NCI-H2171 (cell line): ENCODE measurements at places on chromosomes 3 and 15.

DNA sequence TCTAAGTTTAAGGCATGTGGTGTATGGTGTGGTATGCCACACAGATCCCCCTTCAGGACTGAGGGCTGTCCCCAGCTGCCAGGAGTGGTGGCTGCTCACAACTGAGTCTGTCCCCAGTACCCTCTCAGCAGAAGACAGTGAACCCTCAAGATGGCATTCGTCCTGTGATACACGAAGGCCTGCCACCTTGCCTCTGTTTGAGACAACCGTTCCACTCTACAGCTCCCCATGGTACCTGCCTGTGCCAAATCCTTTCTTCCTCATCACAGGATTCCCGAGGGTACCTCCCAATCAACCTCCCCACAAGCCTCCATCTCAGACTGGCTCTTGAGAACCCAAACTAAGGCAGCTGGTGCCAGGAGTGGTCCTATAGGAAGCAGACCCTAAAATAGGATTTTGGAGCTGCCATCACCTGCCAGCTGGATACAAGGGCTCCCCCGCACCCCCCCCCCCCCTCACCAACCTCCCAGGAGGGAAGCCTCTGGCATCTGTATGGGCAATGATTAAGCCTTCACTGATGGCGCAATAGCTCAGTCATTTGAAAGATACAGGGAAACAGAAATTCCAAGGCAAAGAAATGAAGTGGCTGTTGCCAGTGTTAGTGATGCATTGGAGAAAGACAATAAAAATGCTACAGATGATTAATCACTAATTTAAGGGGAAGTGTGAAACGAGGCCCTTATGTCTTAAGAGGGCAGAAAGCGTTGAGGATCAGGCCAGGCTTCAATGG is 230.0 kb upstream of the LYSMD4 start:
- no peak for DNase-seq

GRCh38 chr3:30492322-30493192 is 113.8 kb upstream of the TGFBR2 start:
- DNase-seq: no peak

DNA sequence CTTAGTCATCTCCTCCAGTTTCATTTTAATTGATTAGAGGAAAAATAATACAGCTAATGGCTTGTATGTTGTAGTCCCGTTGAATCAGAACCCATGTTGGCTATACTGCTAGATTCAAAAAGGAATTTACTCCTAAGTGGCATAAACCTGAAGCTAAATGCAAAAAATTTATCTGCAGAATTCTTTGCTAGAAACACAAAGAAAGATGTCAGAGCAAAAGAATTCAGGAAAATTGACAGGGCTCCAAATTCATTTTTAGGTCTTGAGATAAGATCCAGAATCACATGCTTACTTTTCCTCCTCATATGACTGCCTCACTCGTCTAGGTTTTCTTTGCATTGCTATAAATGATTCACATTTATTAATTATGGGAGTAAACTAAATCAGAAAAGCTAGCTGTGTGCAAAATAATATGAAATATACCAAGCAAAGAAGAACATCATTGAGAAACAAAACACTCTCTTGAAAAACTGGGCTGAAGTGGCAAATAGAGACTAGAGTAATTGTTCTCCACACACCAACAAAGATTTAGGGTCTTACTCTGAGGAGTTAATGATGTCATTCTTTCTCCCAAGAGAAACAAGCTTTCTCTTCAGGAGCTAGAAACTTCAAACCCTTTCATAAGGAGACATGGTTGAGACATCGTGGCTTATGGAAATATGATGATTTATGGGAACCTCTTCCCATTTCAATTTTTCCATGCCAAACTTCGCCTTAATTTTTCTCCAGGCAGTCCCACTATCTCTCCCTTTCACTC is 94.8 kb upstream of the FEZF2 start:
- no peak for DNase-seq

- DNase-seq: no peak
Observed at GRCh38 chr15:89971592-89971997, 29.5 kb upstream of the ZNF710 start.

DNA sequence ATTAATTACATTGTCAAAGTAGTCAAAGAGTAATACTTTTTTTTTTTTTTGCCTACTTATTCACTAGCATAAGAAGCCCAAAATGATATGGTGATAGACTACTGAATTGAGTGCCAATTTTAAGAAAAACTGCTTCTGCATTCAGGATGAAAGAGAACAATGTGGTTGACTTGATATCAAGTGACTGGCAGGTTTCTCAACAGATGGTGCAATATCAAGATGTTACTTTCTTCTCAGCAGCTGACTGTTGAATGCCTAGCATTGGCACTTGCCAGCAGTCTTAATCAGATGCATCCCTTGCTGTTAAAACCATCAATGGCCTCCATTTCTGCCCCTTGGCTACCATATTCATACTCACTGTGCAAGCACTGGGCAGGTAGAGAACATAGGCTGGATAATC is 863.2 kb downstream of the GBE1 start:
- no peak for DNase-seq

DNA sequence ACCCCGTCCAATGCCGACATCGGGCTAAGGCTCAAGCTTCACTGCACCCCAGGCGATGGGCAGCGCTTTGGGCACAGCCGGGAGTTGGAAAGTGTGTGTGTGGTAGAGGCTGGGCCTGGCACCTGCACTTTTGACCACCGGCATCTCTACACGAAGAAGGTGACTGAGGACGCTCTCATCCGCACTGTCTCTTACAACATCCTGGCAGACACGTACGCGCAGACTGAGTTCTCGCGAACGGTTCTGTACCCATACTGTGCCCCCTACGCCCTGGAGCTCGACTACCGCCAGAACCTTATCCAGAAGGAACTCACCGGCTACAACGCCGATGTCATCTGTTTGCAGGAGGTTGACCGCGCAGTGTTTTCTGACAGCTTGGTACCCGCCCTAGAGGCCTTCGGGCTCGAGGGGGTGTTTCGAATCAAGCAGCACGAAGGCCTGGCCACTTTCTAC is 1.0 kb downstream of the PDE12 start:
- DNase-seq: no peak

DNA sequence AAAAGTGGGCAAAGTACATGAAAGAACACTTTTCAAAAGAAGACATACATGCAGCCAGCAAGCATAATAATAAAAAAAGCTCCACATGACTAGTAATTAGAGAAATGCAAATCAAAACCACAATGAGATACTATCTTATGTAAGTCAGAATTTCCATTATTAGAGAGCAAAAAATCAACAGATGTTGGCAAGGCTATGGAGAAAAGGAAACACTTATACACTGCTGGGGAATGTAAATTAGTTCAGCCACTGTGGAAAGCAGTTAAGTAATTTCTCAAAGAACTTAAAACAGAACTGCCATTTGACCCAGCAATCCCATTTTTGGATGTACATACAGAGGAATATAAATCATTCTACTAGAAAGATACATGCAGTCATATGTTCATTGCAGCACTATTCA is 360.7 kb downstream of the NSUN3 start:
- DNase-seq: no peak

DNA sequence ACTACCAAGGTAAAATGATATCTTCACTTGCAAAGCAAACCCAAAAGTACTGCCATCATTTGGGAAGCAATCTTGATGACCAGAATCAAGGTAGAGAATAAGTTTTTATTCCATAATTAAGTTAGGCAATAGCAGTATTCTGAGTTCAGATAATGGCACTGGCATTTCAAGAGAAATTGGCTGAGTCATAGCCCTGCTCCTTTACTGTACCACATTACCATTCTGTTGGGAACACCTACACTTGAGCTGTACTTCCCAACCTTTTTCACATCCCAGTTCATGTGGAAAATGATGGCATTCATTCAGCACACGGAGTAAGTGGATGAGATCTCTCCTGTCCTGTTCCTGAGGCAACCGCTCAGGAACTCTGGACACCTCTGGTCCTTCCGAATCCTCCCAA is 311.6 kb upstream of the TPRG1 start:
- DNase-seq: no peak

DNA sequence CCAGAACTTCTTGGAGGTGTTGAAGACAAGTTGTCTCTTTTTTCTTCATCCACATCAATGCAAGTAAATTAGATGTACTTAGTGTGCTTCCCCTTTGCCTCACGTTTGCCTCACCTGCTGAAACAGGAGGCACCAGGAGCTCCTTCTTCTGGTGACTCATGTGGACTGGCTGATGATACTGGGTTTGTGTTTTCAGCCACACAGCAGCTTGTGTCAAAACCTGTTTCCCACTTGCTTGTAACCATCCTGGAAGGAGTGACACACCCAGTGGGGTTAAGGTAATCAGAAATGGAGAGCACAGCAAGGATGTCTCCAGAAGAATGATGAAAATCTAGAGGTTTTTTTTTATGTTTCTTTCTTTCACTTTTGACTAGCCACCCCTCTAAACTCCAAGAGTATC is 143.3 kb upstream of the RBMS3 start:
- no peak for DNase-seq

DNA sequence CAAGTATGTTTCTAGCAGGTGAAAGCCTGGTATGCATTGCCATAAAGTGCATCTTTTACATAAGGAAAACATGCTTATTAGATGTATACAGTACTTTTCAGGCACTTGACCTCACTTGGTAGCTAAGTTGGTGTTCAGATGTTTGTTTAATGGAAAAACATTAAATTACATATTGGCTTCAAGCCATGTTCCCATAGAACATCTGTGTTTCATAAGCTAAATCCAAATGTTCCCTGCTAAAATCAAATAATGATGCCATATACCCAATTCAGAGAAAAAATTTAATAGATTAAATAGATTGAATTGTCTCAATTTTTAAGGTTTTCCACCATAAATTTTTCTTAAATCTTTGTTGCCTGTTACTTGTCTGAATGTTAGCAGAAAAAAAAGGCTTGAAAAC is 19.1 kb upstream of the RPL22L1 start:
- no peak for DNase-seq

DNA sequence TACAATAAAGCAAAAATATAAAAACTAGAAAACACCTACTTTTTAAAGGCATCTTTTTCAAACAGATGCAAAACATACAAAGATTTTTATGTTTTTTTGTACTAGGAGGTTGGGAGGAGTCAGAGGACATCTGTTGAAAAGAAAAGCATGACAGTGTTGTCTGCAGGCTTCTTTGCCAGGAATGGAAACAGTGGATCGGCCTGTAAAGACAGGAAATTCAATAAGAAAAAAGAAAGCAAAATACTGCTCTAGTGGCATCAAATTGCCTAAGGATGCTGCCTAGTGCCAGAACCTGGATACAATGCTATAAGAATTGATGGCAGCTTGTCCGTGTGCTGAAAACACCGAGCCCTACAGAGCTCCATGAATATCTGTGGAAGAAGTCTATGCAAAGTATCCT is 69.9 kb downstream of the TBC1D5 start:
- no peak for DNase-seq

- no peak for DNase-seq
Observed at GRCh38 chr3:29384640-29385039, 103.8 kb downstream of the RBMS3 start.

DNA sequence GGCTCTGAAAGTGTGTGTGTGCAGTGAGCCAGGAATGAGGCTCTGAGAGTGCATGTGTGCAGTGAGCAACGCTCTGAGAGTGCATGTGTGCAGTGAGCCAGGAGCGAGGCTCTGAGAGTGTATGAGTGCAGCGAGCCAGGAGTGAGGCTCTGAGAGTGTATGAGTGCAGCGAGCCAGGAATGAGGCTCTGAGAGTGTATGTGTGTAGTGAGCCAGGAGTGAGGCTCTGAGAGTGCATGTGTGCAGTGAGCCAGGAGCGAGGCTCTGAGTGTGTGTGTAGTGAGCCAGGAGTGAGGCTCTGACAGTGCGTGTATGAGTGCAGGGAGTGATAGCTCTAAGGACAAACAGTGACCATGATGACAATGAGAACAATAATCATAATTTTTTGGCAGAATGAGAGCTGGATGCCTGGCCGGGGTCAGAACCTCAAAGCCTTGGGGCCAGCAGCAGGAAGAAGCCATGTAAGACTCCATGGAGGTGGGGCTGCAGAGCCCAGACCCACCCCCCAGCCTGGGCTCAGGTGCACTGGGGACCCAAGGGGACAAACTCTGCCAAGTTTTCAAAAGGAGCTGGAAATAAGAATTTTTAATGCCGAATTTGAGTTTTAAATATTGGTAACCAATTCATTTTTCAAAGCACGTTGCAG is 85.7 kb upstream of the PRR20G start:
- no peak for DNase-seq
